ENCODE measurements at places on chromosomes 16 and 17. TPM values are rescaled to one million over a fixed set of nuclear protein-coding genes. Genes with fewer than 3 reads are reported as not detected.
A peak's percentile ranks its signal among the peaks of the same experiment; 100 is the strongest.

The KRT39 gene
- total RNA-seq = not detected

The CLDN6 gene
- total RNA-seq = not detected

The TEX2 gene
- 36.1 TPM for total RNA-seq

- DNase-seq = no peak
Observed at GRCh38 chr16:65773301-65773874, 593.1 kb upstream of the CDH5 start.

DNA sequence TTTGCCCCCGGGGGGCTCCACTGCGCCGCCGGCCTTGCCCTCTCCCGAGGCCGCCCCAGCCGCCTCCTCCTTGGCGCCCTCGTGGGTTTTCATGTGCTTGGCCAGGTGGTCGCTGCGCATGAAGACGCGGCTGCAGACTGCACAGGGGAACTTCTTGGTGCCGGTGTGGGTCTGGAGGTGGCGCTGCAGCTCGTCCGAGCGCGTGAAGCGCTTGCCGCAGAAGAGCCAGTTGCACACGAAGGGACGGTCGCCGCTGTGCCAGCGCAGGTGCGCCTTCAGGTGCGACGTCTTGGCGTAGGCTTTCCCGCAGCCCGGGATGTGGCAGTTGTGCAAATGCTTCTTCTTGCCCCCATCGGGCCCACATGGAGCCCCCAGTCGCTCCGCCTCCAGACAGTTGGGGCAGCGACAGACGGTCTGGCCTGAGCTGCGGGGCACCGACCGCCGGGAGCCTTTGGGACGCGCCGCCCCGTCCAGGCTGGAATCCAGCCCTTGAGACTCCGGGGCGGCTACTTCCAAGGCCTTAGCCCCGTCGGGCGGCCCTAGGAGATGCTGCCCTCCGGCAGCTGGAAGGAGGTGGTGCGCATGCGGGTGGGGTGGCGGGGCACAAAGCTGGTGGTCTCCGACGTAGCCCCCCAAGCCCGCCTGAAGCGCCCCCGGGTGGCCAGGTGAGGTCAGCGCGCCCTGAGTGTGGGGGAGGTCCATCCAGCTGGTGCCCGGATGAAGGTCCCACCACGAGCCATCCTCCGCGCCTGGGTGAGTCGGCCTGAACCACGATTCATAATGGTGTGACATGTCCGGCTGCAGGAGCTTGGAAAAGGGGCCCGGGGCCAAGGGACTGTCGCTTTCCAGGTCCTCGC, 3.4 kb downstream of the SP6 start:
- DNase-seq = no peak

DNA sequence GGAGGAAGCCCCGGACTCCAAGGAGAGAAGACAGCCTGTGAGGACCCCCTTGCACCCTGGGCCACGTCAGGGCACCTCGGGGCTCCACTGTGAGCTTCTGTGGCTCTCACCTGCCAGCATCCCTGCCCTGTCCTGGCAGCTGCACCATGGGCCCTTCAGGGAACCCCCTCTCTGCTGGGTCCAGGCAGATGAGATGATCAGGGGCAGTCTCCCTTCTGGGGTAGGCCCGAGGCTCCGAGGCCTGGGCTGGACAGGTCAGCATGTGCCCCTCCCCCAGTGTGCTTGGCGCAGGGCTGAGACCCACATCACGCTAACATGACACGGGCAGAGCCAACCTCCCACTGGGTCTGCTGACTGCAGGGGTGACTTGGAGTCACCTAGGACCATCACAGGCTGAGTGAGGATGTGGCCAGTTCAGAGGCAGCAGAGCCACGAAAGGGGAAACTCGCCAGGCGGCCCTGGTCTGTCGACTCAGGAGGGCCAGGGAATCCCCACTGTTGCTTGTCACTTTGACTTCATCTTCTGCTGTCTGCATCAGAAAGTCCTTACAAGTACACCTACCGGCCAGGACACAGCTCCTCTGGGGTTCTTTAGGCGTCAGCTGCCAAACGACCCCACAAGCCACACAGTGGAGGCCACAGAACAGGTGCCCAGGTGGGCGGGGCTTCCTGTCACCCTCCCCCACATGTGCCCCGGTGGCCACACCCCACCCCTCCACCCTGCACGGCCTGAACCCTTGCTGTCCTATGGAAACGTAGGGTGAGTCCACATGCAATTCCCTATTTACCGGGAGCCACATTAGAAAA, 2.2 kb downstream of the GALNS start:
- no peak for DNase-seq

GRCh38 chr16:4416200-4417032, at the start of gene CORO7:
CORO7 (minus strand) TSS chr16:4416596; CDS start chr16:4416518, 78 bp downstream.
- DNase-seq = peak; percentile 91

DNA sequence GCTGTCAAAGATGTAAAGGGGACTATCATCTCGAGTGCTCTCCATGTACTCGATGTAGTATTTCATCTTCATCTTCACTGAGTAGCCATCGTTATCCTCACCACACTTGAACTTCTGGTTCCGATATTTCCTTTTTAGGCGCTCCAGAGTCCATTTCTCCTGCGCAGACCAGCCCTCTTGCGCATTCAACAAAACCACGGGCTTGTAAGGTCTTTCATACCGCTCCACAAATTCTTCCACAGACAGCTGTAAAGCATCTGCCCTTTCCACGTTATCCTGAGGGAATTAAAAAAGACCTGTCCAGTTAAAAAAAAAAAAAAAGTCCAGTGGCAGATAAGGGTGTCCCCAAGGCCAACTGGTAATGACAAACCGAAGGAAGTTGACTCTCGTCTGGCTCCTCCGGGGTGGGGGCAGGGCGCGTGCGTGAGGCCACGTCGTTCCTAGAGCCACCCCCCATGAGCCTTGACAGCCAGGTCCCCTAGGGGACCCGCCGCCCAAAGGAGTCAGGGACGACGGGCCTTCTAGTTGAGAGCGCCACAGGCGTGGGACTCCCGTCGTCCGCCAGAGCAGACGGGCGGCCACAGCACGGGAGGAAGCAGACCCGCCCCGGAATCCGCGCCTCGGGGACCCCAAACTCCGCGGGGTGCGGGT, 701 bp downstream of the JMJD6 start:
- peak; percentile 45 for DNase-seq

DNA sequence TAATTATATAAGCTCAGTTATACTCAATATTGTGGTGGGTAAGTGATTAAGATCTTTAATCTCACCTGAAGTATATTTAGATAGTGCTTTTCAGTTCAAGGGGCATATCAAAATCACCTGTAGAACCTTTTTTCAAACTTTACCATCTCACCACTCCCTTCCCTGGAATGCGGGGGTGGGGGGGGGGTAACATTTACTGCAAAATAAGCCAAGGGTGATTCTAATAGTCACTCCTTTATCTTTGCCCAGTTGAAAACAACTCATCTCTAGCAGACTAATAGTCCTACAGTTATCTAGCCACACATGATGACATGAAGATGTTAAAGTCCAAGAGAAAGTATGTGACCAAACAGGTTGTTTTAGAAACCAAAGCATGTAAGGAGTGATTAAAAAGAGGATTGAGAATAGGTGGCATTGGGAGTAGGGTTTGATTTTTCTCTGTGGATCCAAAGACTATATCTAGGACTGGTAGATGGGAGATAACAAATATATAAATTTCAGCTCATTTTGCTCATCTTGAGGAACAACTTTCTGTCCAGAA, 21.5 kb downstream of the LPCAT2 start:
- no peak for DNase-seq

DNA sequence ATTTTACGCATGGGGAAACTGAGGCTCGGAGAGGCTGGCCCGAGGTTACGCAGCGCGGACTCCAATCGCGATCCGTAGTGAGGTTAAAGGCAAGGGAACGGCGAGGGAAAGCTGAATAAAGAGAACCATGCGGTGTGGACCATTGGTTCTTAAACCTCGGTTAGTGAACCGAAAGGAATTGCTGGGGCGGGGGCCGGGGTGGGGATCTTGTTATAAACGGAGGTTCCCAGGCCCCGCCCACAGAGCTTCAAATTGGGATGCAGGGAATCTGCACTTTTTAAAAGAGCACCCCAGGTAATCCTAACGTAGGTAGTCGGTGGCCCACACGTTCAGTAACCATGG, 524 bp downstream of the IQCK start:
- no peak for DNase-seq

- DNase-seq = no peak
Observed at GRCh38 chr16:20004931-20005330, 68.8 kb downstream of the GPR139 start.

- DNase-seq = no peak
Observed at GRCh38 chr17:5820721-5821456, 236.6 kb upstream of the NLRP1 start.

- peak; percentile 86 for DNase-seq
Observed at GRCh38 chr16:77675464-77676324, 46.6 kb upstream of the NUDT7 start.

DNA sequence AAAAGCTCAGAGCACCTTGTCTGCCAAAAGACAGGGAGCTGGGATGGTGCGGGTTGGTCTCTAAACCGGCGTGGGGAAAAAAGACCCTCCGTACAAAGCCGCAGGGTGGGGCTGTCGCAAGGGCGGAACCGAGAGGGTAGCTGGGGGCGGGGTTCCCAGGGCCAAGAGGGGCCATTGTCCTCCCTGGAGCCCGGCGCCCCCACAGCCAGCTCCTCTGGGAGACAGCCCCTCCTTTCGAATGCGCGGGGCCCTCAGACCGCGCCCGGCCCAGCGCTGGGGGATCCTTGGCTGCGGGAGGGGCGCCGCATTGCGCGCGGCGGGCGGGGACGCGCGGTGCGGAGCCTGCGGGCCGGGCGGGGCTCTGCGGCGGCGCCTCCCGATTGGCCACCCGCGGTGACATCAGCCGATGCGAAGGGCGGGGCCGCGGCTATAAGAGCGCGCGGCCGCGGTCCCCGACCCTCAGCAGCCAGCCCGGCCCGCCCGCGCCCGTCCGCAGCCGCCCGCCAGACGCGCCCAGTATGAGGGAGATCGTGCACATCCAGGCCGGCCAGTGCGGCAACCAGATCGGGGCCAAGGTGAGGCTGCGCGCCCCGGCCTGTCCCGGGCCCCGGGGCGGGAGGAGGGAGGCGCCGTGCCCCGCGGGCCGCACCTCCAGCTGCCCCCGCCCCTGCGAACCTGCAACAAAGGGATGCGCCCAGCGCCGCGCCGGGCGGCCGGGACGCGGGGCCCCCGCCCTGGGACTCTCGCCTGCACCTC, at the start of gene TUBB3:
Gene TUBB3 (plus strand): TSS at position 459 of the 756 bp plus-strand sequence. CDS start 60 bp downstream, at position 519.
- DNase-seq = peak; percentile 86

DNA sequence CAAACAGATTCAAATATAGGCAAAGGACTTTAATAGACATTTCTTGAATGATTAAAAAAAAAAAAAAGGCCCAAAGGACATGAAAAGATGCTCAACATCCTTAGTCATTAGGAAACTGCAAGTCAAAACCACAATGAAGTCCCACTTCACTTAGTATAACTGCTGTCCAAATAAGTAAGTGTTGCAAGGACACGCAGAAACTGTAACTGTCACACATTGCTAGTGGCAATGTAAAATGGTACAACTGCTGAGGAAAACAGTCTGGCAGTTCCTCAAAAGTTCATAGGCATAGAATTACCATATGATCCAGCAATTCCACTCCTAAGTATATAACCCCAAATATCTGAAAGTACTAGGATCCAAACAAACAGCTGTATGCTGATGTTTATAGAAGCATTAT, 112.7 kb downstream of the BRIP1 start:
- no peak for DNase-seq
